ENCODE measurements at places on chromosomes 2 and 18. TPM values are rescaled to one million over a fixed set of nuclear protein-coding genes. Genes with fewer than 3 reads are reported as not detected.
A peak's percentile ranks its signal among the peaks of the same experiment; 100 is the strongest.

Gene OTOF
- not detected for total RNA-seq

DNA sequence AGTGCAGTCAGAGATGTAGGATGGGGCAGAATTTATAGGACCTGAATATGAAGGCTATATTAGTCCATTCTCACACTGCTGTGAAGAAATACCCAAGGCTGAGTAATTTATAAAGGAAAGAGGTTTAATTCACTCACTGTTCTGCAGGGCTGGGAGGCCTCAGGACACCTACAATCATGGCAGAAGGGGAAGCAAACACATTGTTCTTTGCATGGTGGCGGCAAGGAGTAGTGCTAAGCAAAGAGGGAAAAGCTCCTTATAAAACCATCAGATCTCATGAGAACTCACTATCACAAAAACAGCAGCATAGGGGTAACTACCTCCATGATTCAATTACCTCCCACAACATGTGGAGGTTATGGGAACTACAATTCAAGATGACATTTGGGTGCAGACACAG, 76.8 kb upstream of the MSTN start:
- DNase-seq: no peak

GRCh38 chr18:58928386-58928785, 63.7 kb downstream of the ZNF532 start:
- no peak for DNase-seq

- DNase-seq: no peak
Observed at GRCh38 chr2:12733846-12734245, 17.1 kb downstream of the TRIB2 start.

DNA sequence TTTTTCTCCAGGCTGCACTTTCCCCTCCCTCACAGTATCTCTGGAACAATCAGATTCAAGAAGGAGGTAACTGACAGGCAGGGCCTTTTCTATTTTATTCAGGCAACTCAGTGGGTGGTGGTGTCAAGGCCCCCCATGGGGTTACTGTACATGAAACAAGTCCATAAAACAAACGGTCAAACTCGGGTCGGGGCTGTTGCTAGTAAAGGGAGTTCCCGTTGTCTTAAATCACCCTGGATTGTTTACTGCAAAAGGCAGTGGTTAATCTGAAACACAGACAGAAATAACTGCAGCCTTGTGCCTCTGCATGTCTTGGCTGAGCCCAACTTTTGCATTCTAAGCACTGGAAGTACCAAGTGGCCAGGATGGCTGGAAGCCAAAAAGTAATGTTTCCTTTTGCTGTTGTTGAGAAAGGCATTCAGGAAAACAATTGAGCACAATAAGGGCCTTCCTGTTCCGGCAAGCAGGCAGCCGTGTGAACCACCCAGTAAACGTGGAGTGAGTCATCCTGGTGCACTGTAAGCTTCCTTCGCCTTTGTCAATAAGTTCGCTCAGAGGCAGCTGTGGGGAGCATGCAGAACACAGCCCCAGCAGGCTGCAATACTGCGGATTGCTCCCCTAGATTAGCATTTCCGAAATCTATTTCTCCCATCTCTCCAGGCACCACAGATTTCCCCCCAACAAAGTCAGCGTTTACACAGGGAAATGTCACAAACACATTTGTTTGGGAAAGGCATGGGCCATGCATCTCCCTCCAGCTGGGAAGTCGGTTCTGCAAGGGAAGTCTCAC, 149.6 kb downstream of the IRS1 start:
- peak; percentile 91 for DNase-seq

Gene ANO7
- total RNA-seq: 114 TPM

- no peak for DNase-seq
Observed at GRCh38 chr2:72834596-72834995, 8.8 kb upstream of the EXOC6B start.

- DNase-seq: no peak
Observed at GRCh38 chr2:23449413-23449812, 64.4 kb downstream of the KLHL29 start.

Gene BOLL
- not detected for total RNA-seq

DNA sequence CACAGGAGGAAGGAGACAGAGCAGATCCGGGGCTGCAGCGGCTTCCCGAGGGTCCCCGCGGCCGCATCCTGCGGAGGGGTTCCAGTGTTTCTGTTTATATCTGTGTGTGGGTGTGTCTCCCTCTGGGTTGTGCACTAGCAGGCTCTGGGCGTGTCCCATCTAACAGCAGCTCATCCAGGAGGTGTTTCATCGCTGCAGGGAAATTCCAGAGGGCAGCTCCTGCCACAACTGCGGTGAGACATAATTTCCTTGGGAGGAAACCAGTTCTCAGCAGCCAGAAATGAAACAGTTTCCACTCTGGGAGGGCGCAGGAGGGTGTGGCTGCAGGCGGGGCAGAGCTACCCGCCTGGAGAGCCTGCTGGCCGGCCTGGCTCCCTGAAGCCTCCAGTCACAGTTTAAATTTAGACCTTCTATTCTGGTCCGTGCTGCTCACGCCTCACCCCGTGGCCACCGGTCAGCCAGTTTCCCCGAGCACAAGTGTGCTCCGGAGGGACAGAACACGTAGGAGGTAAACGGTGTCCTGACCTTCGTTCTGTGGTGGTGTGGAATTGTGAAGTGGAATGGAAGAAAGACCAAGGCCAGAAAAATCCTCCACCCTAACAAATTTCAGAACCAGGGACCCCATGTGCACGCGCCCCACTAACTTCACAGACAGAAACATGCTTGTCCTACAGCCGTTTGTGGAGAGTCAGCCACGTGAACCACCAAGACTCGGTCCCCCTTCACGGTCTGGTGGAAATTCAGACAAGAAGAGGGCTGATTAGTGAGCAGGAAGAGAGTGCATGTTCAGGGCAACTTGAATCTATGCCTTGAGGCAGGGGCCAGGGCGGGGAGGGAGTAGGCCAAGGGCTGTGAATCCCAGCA, 50.2 kb downstream of the TEX44 start:
- peak; percentile 86 for DNase-seq

GRCh38 chr2:216031960-216032689, 18.8 kb upstream of the MREG start:
- no peak for DNase-seq

Gene LCT
- total RNA-seq: 0.27 TPM

GRCh38 chr2:218002143-218002844, 501 bp downstream of the TNS1 start:
- no peak for DNase-seq

DNA sequence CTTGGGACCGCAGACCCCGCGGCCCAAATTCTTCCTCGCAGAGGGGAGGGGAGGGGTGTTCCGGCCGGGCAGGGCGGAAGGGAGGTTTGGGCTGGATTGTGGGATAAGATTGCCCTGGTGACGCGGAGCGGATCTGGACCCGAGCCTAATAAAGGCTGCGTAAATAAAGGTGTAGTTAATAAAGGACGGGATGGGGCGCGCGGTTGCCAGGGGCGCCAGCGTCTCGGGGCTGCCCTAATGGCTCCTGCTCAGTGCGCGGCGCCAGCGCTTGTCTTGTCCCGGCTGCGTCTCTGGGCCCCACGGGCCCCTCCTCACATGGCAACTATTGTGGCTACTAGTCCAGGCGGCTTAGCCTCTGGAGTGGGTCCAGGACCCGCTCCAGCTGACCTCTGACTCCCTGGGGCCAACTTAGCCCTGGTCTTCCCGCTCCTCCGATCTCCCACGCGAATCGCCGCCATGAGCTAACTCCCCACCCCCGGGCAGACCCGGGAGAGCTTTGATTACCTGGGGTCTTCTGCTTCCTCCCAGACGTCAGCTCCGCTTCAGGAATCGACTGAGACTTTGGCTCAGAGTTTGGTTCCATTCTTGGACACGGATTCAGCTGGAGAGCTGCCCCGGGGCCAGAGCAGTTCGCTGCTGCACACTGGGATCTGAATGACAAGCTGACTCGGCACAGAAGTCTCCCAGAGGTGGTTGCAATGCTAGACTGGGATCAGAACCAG, 36.5 kb downstream of the SLC25A52 start:
- DNase-seq: peak; percentile 20

Gene RNF152
- total RNA-seq: 80.9 TPM

Gene EVX2
- total RNA-seq: not detected

DNA sequence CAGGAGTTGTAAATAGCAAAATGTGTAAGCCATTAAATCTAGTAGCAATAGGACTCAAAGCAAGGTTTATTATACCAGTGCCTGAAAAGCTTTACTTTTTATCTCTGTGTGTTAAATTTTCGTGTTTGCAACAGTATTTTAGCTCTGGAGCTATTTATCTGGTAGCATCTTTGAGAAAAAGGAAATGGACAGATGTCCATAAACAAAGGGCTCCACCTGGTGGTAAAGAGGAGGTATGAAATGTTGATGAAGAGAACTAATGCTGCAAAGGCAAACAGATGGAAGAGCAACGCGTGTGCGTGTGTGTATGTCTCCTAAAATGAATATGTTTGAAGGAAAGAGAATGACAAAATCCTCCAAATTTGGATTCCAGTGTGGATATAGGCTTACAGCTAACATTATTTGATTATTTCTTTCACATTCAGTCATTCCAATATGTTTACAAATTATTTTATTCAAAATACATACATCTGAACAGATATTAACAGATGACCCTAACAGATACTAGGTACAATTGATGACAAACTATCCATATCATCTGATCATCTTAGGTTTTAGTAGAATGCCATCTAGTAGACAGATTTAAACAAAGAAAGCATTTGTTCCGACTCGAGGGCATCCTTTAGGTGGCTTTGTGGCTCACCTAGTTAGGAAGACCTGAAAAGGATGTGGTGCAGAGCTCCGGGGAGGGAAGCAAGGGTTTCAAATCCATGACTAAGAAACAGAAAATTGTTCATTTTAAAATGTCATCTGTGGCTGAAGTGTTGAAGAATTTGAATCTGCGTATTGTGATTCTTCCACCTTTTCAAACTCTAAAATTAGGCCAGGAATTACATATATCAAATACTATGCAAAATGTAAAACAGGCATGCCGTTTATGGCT, 383.3 kb downstream of the MTX2 start:
- DNase-seq: peak; percentile 13

Gene LINC00305
- not detected for total RNA-seq

Gene HOXD10
- 14.8 TPM for total RNA-seq

Gene DAW1
- total RNA-seq: not detected

Gene SERPINB10
- not detected for total RNA-seq

Gene CRYGC
- total RNA-seq: not detected

Gene PASK
- total RNA-seq: 12.3 TPM

Gene UGT1A5
- total RNA-seq: 3.7 TPM

Gene CCDC150
- 5.8 TPM for total RNA-seq

- no peak for DNase-seq
Observed at GRCh38 chr2:18741191-18741590, 151.8 kb upstream of the NT5C1B start.

Gene LIMS4
- total RNA-seq: 1.1 TPM

Gene FZD7
- 1.4 TPM for total RNA-seq

DNA sequence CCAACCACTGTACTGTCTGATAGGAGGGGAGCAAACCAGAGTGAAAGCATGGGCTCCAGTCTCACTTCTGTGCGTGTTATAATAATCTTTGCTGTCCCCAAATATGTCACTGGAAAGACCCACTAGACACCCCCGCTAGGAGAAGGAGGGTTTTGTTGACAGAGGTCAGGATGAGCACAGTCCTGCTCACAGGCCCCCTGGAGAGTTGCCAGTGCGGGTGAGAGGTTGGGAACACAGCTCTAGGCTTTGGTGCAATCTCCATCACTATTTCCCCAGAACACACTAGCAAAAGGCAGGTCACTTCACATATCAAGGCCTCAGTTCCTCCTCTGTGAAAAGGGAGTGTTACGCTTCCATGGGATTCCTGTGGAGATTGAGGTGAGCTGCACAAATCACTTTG, 9.7 kb downstream of the XDH start:
- no peak for DNase-seq

Gene ANKRD23
- total RNA-seq: 4.3 TPM

- DNase-seq: no peak
Observed at GRCh38 chr2:96342085-96342484, 6.5 kb downstream of the NCAPH start.

DNA sequence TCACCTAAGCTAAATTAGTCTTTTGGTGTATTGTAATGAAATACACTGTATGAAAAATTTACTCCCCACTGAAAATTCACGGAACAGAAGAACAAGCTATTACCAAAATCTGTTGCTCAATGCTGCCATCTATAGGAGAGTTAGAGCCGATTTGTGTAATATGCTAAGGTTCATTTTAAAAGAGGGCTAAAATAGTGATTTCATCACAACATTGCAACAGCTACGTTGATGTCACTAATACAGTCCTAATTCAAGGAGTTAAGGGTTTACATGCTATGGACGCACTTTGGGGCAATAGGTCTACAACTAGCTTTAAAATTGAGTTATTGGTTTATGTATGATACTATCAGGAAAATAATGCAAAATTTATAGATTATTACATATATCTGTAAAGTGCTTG, 3.0 kb upstream of the IRS1 start:
- DNase-seq: no peak

Gene SH3RF3
- 2.7 TPM for total RNA-seq

Gene CAPN14
- total RNA-seq: 0.09 TPM

GRCh38 chr2:189074506-189074905, 100.3 kb downstream of the COL3A1 start:
- DNase-seq: no peak

DNA sequence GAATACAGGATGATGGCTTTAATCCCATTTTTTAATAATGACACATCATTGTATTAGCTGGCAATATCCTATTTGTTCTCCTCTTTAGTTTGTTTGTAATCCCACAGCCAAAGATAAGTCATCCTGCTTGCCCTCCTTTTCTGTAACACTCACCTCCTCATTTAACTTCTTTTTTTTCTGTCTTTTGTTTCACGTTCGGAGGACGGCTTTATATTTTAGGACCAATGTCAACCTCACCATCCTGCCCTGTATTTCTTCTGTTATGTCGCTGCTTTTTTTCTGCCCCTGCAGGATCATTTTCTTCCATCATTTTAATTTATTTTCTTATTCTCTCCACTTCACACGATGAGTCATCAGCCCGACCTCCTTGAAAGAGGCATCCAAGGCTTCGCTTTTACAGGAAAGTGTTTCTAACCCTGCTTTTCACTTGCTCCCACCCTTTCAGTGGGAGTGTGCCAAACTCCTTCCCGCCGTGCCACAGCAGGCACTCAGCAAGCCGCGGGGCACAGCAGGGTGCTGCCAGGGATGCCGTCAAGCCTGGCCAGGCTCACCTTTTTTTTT, 11.4 kb downstream of the RAB31 start:
- DNase-seq: no peak

Gene NYAP2
- total RNA-seq: not detected
